ENCODE measurements at places on chromosomes 3 and 15.
A peak's percentile ranks its signal among the peaks of the same experiment; 100 is the strongest.

- no peak for DNase-seq
These were observed 171.9 kb downstream of the ERC2 start for GRCh38 chr3:56296361-56296760.

DNA sequence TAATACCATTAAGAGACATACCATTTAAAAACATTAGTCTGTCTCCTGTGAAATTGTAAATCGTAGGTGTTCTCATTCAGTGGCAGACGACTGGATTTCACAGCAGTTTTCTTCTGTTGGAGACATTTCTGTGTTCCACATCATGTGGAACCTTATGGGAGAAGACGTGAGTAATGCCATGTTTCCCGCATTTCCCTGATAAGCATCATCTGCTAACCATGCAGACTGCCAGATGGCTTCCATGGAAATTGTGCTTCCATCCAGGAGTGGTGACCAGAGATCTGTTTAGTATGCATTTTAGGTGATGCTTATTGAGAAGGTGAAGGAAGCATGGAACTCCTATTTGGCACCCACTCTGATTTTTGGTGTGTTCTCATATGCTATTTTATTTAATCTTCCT is 28.4 kb upstream of the ST3GAL6 start:
- no peak for DNase-seq

DNA sequence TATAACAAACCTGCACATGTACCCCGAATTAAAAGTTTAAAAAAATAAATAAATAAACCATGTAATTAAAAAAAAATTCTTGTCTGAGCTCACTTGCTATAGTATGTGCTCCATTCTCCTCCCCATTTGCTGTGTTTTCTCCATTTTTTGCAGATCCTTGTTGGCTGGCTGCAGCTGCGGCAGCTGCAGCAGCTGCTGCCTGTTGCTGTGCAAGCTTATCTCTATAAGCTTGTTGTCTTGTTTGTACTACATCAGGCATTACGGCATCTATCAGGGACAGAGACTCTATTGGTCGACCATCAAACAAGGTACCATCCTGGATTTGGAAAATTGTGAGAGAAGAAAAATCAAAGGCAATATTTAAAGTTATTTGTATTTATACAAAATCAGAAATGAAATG is 145.9 kb downstream of the TBL1XR1 start:
- DNase-seq, result no peak

DNA sequence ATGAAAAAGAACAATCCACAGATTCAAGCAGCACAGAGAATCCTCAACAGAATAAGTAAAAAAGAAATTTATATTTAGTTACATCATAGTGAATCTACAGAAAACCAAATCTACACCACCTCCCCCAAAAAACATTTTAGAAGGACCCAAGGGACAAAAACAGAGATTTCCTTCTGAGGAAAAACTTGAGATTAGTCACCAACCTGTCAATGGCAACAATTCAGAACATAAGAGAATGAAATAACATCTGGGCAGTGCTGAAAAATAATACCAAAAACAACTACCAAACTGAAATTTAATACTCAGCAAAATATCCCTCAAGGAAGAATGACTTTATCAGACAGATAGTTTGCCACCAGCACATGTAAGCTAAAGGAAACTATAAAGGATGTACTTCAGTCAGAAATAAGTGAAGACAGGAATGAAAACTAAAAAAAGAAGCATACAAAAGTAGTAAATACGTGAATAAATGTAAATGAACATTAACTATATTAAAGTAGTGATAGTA is 260.7 kb downstream of the ULK4 start:
- no peak for DNase-seq

DNA sequence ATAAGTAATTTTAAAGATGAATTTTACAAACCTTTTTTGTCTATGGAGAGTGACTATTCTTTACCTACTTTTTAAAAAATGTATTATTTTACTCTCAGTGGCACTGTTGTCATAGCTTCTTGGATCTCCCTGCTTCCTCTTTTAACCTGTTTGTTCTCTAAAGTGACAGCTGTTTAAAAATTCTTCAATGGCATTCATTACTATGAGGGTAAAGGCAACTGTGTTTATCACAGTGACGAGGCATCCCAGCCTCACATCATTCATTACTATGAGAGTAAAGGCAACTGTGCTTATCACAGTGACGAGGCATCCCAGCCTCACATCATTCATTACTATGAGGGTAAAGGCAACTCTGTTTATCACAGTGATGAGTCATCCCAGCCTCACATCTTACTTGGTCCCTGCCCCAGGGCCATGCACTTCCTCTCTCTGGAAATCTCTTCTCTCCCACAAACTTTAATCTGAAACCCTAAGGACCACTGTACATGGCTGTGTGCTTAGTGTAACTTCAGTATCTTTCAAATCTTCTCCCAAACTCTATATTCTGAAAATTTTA is 101.7 kb upstream of the ZNF717 start:
- no peak for DNase-seq

GRCh38 chr3:73437828-73438227 is 186.9 kb downstream of the PDZRN3 start:
- no peak for DNase-seq

GRCh38 chr3:61522060-61522459 is 39.3 kb upstream of the PTPRG start:
- DNase-seq, result no peak

- DNase-seq, result no peak
These were observed 602 bp upstream of the ATP2B2 start for GRCh38 chr3:10505791-10506585.

DNA sequence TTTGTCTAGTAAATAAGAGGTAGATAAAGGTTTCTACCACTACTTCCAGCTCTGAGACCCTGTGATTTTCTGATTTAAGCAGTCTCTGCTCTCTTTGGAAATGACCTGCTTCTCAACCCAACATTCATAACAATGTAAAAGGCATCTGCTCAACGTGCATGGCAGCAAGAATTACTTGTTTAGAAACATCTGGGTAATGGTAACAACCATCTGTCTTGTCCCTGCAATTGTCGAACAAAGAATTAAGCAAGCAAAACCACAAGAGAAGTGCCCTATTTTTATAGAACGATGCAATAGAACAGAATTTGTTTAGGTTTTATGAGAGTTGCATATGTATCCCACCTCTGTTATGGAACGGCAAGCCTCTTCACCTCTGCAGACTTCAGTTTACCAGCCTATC is 7.1 kb upstream of the FSIP1 start:
- DNase-seq, result no peak

DNA sequence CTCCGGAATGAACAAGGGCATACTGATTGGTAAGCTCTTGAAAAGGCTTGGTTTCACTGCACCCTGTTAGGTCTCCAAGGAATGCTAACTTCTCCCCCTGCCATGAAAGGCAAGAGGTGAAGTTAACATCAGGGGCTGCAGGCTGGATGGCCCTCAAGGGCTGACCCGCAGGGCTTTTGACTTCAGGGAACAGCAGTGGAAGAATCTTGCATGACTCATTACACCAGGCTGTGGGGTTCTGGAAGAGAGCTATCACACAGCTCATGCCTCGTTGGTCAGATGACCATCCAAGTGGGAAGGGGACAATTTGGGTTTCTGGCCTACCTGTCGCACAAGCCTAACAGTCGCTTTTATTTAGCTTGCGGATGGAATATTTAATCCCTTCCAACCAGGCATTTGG is 23.6 kb upstream of the ATG7 start:
- DNase-seq, result no peak

GRCh38 chr15:37165395-37165794 is 65.0 kb upstream of the MEIS2 start:
- DNase-seq, result no peak

- no peak for DNase-seq
These were observed 131.0 kb downstream of the PDZRN3 start for GRCh38 chr3:73493543-73494308.

DNA sequence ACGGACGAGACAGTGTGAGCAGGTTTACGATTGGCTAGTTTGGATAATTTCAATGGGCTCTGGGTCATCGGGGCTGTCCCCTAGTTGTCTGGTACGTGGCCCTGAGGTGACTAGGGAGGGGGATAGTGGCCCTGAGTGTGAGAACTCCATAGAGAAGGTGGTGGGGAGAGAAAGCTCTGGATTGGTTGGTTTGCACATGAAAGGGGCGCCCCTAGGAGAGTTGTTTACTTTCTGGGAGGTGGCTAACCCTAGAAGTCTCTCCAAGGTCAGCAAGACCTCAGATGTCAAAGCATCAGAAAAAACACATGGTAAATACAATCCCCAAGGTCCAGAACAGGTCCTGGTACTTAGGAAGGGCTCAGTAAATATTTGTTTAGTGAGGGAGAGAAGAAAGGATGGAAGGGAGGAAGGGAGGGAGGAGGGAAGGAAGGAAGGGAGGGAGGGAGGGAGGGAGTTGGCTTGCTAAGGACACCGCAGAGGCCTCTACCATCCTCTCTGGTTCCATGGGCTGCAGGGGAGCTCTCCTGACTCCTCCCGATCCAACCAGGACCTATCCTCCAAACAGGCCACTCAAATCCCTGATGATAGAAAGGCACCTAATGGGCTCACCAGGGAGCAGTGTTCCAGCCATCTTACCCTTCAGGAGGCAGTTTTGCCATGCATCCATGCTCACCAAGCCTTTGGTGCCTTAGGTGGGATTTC is 3.0 kb upstream of the TRH start:
- DNase-seq, result no peak

- DNase-seq, result no peak
These were observed 38.0 kb upstream of the CMTM8 start for GRCh38 chr3:32200490-32200889.

DNA sequence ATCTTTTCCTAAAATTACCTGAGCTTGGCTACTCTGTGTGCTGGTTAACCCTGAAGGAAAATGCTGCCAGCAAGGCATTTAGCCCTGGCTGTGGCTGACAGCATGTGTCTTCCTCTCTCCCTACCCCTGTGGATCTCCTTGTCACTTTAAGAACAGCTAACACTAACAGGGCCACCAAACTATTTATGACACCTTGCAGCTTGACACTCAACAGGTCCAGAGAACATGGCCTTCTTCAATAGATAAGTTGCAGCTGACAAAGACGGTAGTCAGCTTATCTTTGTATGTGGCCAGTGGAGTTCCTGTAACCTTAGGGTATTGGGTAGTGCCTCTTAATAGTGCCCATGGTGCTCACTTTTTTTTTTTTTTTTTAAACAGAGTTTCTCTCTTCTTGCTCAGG is 32.0 kb upstream of the COPB2 start:
- DNase-seq, result no peak

DNA sequence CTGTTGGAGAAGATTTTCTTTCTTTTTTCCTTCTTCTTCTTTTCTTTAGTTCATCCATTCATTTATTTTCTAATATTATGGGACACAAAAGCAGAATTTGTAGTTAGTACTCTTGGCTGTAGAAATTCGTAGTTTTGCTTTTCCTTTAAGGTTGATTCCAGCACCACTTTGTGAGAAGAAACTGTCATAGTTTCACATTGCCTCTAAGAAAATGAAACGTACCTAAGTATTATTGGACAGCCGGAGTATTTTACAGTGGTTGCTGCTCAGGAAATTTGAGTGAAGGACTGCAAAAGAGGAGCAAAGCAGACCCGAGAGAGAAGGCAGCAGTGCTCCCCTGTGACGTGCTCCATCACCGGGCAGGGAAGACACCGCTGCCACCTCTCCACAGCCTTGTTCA is 48.1 kb downstream of the PLCL2 start:
- DNase-seq, result no peak

DNA sequence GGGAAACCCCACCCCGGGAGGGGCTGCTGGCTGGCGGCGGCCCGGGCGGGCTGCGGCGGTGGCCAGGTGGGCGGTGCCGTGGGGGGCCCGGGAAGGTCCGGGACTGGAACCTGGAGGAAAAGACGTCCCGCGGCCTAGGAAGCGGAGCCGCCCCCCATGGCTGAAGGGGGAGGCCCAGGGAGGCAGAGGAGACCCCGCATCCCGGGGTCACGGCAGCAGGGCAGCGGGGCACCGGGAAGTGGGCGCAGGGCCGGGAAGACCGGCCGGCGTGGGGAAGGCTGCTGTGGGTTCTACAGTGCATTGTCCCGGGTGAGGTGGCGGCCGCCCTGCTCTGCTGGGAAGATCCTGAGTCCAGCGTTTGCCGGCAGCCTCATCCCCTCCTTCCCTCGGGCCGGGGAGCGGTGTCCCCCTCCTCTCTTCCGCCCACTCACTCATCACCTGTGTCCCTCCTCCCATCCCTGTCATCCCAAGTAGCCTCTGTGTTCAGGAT is 525 bp upstream of the FSTL1 start:
- DNase-seq, result no peak

DNA sequence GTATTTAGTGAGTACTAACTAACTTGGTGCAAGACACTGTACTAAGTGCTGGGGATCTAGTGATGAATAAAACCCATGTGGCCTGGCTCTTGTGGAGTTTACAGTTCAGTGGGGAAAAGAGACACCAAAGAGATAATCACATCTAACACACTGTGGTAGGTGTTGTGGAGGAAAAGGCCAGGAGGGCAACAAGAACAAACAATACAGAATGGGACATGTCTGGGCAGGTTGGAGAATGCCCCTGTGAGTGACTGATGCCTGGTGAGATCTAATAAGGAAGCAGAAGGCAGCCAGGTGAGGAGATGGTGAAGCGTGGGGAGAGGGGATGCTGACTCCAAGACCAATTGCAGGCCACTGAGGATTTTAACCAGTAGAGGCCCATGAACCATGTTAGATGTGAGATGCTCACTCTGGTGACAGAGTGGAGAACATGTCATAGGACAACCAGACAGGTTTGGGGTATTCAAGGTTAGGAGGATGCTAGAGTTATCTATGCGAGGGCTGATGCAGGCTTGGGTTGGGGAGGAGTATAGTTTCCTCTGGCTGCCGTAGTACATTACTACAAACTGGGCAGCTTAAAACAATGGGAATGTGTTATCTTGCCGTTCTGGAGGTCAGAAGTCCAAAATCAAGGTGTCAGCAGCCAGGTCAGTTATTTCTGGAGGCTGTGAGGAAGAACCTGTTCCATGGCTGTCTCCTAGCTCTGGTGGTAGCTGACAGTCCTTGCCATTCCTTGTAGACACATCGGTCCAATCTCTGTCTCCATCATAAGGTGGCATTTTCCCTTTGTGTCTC is 81.4 kb downstream of the ARNT2 start:
- DNase-seq, result no peak

DNA sequence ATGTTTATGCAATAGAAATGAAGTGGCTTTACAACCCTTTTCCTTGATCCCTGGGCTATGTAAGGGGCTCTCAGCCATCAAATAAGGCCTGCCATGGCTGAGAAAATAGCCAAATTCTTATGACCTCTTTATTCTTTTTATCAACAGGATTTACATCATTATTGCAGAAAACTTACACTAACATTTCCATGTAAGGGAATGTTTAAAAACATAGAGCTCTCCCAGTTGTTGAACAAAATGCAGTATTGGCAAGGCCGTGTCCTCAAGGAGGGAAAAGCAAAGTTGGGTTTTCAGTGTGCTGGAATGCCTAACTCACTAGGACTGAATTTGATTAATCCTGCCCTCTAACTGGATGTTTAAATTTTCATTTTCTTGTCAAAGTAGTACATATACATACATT is 22.3 kb downstream of the NR2C2 start:
- DNase-seq, result no peak

- DNase-seq, result no peak
These were observed 28.3 kb upstream of the CRYBG3 start for GRCh38 chr3:97793420-97794019.

- DNase-seq, result no peak
These were observed 32.2 kb downstream of the GRIP2 start for GRCh38 chr3:14507757-14508504.

GRCh38 chr15:89898614-89899294 is 5.0 kb upstream of the AP3S2 start:
- DNase-seq, result peak; percentile 23

GRCh38 chr3:73547427-73548248 is 77.1 kb downstream of the PDZRN3 start:
- DNase-seq, result no peak

GRCh38 chr15:69626095-69627066 is 173.8 kb downstream of the RPLP1 start:
- no peak for DNase-seq
